T-helper 17 cell (primary cell): ENCODE measurements at places on chromosomes 11 and 22. TPM values are rescaled to one million over a fixed set of nuclear protein-coding genes. Genes with fewer than 3 reads are reported as not detected.
A peak's percentile ranks its signal among the peaks of the same experiment; 100 is the strongest.

DNA sequence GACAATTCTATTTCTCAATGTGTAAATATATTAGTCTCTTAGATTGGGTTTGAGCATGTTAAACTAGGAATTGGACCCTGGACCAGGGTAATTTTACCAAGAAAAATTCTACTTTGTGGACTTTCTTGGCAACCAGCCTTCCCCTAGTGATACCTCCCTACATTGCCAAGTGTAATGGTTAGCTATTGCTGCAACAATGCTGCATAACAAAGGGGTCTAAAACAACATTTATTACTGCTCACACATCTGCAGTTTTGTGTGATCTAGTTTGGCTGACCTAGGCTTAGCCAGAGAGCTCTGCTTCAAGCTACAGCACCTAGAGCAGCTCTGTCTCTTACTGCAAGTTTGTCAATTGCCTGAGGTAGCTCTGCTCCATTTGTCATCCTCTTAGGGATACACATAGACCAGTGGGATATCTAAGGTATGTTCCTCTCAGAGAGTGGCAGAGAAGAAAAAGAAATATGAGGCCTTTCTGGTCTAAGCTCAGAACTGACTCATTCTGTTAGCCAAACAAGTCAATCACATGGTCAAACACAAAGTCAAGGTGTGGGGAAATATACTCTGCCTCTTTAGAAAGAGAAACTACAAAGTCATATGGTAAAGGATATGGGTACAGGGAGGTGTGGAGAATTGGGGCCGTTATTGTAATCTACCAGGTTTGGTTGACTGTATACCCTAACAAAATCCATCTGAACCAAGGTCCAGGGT, 2.0 kb upstream of the LAYN start:
- H3K4me3 ChIP-seq, result no peak overlapping the region
- no peak for DNase-seq
- peaks cover 7% of the 10 kb centered on the region for H3K4me1 ChIP-seq
- no peaks in the 10 kb centered on the region for H3K36me3 ChIP-seq
- H3K27ac ChIP-seq, result no peak overlapping the region

Gene FXYD2
- 1.3 TPM for total RNA-seq

Gene C11orf42
- not detected for total RNA-seq

DNA sequence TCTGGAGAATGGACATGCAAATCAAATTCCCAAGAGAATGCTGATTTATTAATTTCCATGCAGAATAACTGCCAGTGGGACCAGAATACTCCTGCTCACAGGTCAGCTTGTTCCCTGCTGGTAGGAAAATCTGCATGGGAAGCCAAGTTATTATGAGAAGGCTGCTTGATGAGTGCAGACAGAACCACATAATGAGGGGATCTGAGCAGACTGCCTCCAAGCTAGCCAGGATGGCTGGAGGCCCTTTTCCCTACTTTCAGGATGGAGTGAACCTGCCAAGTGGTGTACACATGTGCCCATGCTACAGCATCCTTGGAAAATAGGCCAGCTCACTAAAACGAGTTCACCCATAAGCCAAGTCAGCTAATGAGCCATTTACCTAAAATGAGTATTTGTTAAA, 55.2 kb upstream of the ZBED5 start:
- H3K36me3 ChIP-seq, result peaks cover 5% of the 10 kb centered on the region
- no peak for DNase-seq
- H3K4me1 ChIP-seq, result peaks cover 2% of the 10 kb centered on the region
- H3K27me3 ChIP-seq, result peaks cover 27% of the 10 kb centered on the region
- no peak overlapping the region for H3K27ac ChIP-seq

DNA sequence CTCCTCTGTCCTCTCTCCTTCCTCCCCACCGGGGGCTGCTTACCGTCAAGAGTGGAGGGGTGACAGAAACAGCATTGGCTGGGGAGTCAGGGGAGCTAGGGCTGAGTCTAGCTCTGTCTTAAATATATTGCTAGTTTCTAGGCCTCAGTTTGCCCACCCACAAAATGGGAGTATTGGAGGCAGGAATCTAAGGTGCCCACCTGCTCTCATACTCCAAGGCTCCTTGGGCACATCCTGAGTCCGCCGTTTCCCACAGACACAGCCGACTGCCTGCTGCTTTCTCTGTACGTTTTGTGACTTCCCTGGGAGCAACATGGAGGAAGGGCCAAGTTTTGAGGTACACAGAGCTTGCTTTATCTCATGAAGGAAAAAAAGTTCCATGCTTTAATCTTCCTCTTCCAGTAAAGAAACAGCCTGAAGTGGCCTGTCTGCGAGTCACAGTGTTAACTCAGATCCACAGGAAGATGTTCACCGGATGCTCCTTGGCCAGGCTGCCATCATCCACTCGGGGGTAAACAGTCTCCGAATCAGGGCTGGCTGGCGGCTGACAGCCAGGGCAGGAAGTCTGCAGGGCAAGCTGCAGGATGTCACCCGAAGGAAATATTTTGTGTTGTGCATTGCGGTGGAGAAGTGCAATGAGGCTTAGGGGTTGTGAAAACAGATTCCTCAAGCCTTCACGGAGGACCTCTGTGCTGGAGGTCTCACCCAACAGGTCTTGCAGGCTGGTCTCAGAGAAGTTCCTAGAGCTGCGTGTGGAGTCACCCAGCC, 11.0 kb upstream of the CERK start:
- H3K4me1 ChIP-seq, result peaks cover 25% of the 10 kb centered on the region
- H3K27ac ChIP-seq, result peak overlapping the region; percentile 96
- H3K27me3 ChIP-seq, result no peaks in the 10 kb centered on the region
- no peaks in the 10 kb centered on the region for H3K36me3 ChIP-seq

DNA sequence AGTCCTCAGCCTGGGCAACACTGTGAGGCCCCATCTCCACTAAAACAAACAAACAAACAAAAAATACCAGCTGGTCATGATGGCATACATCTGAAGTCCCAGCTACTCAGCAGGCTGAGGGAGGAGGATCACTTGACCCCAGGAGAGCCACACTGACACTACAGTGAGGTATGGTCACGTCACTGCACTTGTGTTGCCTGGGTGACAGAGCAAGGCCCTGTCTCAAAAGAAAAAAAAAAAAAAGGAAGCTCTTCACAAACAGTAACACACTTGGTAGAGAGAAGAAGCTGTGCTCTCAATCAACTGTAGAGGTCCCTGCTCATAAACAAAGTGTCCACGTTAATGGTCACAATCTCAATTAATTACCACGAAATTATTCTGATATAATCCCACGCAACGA, 401.6 kb upstream of the CCDC90B start:
- no peaks in the 10 kb centered on the region for H3K36me3 ChIP-seq
- no peaks in the 10 kb centered on the region for H3K4me1 ChIP-seq
- H3K27ac ChIP-seq, result no peak overlapping the region

- H3K4me1 ChIP-seq, result peaks cover 19% of the 10 kb centered on the region
- H3K4me3 ChIP-seq, result peak overlapping the region; percentile 80
- DNase-seq, result no peak
- H3K27ac ChIP-seq, result peak overlapping the region; percentile 93
- H3K36me3 ChIP-seq, result peaks cover 6% of the 10 kb centered on the region
Measured at GRCh38 chr11:47154616-47155570, 21.8 kb downstream of the ARFGAP2 start.

Gene MMP13
- not detected for total RNA-seq

GRCh38 chr11:130761560-130762220, 154.6 kb downstream of the SNX19 start:
- no peak overlapping the region for H3K4me3 ChIP-seq
- H3K4me1 ChIP-seq, result peaks cover 5% of the 10 kb centered on the region
- no peak overlapping the region for H3K27ac ChIP-seq
- peaks cover 44% of the 10 kb centered on the region for H3K27me3 ChIP-seq

- H3K36me3 ChIP-seq, result peaks cover 3% of the 10 kb centered on the region
- no peak for DNase-seq
- H3K27me3 ChIP-seq, result peaks cover 55% of the 10 kb centered on the region
- no peak overlapping the region for H3K4me3 ChIP-seq
Measured at GRCh38 chr11:12871241-12871640, 137.9 kb upstream of the RASSF10 start.

DNA sequence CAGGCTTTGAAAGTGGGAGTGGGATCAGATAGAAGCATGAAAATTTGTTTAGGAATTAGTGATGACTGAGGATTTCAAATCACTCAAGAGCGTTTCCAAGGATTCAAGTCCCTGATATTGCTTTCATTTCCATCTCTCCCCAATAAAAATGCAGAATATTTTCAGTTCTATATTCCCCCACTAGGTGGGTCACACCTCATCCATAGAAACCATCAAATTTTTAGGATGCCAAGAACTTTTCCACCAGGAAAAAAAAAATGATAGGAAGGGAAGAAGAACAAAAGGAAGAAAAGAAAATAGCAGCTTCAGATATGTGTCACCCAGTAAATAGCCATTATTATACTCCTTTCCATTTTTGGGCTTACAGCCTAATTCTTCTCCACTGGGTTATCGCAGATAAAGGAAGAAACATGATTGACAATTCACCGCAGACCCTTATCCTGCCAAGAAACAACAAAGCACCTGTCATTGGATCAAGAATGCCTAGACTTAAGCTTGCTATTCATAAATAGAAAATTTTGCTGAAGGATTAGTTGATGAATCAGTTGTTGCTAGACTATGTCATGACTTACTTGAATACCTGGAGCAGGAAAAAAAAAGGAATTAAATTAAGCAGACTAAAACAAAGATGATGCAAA, 30.3 kb upstream of the OR10D3 start:
- peaks cover 22% of the 10 kb centered on the region for H3K27me3 ChIP-seq
- H3K4me3 ChIP-seq, result no peak overlapping the region
- peaks cover 5% of the 10 kb centered on the region for H3K36me3 ChIP-seq
- H3K27ac ChIP-seq, result no peak overlapping the region
- H3K4me1 ChIP-seq, result no peaks in the 10 kb centered on the region

GRCh38 chr11:76166314-76166713, 40.0 kb downstream of the WNT11 start:
- H3K36me3 ChIP-seq, result no peaks in the 10 kb centered on the region
- H3K27ac ChIP-seq, result no peak overlapping the region
- no peaks in the 10 kb centered on the region for H3K4me1 ChIP-seq
- H3K27me3 ChIP-seq, result peaks cover 11% of the 10 kb centered on the region
- DNase-seq, result no peak

Gene TMEM191B
- 4.8 TPM for total RNA-seq

DNA sequence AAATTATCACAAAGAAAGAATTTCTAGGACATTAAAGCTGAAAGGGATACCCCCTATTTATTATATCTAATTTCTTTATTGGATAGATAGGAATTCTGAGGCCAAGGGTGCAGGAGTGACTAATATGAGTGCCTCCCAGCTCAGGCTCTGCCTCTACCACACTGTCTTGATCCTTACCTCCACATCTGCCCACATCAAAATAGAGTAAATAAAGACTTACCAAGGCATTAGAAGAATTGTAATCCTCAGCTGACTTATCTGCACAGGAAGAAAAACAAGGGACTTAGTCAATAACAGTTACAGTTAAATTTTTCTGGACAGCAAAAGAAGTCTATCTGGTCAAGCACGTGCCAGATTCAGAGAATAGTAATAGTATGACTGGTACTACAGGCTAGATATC, 72.6 kb upstream of the GDPD4 start:
- no peak for DNase-seq
- H3K36me3 ChIP-seq, result peaks cover 6% of the 10 kb centered on the region

- peaks cover 58% of the 10 kb centered on the region for H3K4me1 ChIP-seq
- H3K27me3 ChIP-seq, result no peaks in the 10 kb centered on the region
- DNase-seq, result no peak
- H3K4me3 ChIP-seq, result peak overlapping the region; percentile 68
- H3K27ac ChIP-seq, result peak overlapping the region; percentile 96
Measured at GRCh38 chr22:19419086-19419463, 12.5 kb downstream of the HIRA start.

DNA sequence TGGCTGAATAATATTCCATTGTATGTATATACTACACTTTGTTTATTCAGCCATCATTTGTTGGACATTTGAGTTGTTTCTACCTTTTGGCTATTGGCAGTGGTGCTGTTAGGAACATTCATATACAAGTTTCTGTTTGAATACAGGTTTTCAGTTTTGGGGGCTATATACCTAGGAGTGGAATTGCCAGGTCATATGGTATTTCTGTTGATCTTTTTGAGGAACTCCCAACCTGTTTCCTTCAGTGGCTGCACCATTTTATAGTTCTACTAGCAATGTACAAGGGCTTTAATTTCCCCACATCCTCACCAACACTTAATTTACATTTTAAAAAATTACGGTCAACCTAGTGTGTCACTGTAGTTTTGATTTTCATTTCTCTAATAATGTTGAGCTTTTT, 54.6 kb downstream of the HSD17B12 start:
- DNase-seq, result no peak
- no peaks in the 10 kb centered on the region for H3K27me3 ChIP-seq
- H3K27ac ChIP-seq, result no peak overlapping the region
- peaks cover 4% of the 10 kb centered on the region for H3K4me1 ChIP-seq

- DNase-seq, result no peak
- peaks cover 4% of the 10 kb centered on the region for H3K4me1 ChIP-seq
Measured at GRCh38 chr11:32006799-32007388, 84.0 kb upstream of the RCN1 start.

DNA sequence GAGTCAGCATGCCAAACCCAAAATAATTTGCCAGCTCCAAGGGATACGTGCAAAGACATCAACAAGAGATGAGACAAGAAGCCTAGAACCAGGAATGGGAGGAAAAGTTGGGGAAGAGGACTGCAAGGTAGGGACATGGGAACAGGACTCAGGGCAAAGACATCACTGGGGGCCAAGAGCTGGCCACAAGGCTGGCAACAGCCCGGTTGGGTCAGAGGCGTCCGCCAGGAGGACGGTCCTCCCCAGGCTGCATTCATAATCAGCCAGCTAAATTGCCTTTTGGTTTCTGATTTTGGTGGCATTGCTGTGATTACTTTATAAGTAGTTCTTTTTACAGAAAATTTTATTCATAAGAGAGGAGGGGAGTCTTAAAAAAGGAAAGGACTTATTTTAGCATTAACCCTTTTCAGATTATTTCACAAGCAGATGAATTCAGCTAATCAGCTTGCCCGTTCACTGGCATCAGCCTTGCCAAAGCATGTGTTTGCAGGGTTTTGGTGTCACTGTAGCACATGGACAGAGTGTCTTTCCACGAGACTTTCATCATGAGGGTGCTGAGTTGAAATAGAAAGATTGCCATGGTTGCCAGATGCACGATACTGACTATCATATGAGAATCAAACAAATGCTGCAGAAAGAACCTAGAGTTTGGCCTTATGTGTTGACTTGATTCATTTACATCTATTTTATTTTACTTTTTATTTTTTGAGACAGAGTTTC, 23.2 kb upstream of the NAV2 start:
- no peak overlapping the region for H3K27ac ChIP-seq
- H3K4me3 ChIP-seq, result no peak overlapping the region
- H3K4me1 ChIP-seq, result no peaks in the 10 kb centered on the region
- no peak for DNase-seq
- H3K27me3 ChIP-seq, result peaks cover 40% of the 10 kb centered on the region
- H3K36me3 ChIP-seq, result no peaks in the 10 kb centered on the region

- peak overlapping the region; percentile 96 for H3K4me3 ChIP-seq
- DNase-seq, result peak; percentile 39
- H3K27ac ChIP-seq, result peak overlapping the region; percentile 95
- H3K36me3 ChIP-seq, result peaks cover 7% of the 10 kb centered on the region
- H3K27me3 ChIP-seq, result peaks cover 5% of the 10 kb centered on the region
Measured at GRCh38 chr11:10807493-10808234, 1.1 kb downstream of the EIF4G2 start.

- no peak overlapping the region for H3K27ac ChIP-seq
- peaks cover 26% of the 10 kb centered on the region for H3K27me3 ChIP-seq
Measured at GRCh38 chr11:121696177-121696871, 243.6 kb upstream of the SORL1-AS1 start.

Gene CD6
- 533 TPM for total RNA-seq

- H3K4me1 ChIP-seq, result peaks cover 58% of the 10 kb centered on the region
- H3K4me3 ChIP-seq, result peak overlapping the region; percentile 39
- H3K27me3 ChIP-seq, result no peaks in the 10 kb centered on the region
- no peak for DNase-seq
Measured at GRCh38 chr11:117002639-117003299, 95.5 kb downstream of the SIK3 start.

- no peak for DNase-seq
- H3K36me3 ChIP-seq, result peaks cover 7% of the 10 kb centered on the region
- no peak overlapping the region for H3K4me3 ChIP-seq
- no peaks in the 10 kb centered on the region for H3K27me3 ChIP-seq
- H3K4me1 ChIP-seq, result peaks cover 5% of the 10 kb centered on the region
- no peak overlapping the region for H3K27ac ChIP-seq
Measured at GRCh38 chr11:70383664-70384565, 14.4 kb upstream of the CTTN start.

Gene HBD
- 1.0 TPM for total RNA-seq
